ENCODE measurements at places on chromosomes 5 and 9. TPM values are rescaled to one million over a fixed set of nuclear protein-coding genes. Genes with fewer than 3 reads are reported as not detected.

GRCh38 chr9:1273859-1274258, 223.7 kb downstream of the DMRT2 start:
- DNase-seq = no peak

DNA sequence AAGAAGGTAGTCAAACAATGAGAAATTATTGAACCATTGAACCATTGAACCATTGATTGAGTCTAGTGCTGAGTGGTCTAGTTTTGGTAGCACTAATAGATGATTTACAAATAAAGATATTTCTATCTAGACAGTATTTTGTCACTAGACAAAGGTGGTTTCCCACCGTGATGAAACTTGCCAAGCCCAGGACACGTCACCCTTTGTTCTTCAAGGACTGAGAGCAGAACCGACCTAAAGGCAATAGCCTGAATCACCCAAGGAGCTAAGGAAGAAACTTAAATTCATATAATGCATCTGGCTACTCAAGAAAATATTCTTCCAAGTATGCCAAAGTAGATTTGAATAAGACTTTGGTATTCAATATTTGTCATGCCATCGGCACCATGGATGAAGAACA, 103.3 kb downstream of the ESM1 start:
- DNase-seq = no peak

DNA sequence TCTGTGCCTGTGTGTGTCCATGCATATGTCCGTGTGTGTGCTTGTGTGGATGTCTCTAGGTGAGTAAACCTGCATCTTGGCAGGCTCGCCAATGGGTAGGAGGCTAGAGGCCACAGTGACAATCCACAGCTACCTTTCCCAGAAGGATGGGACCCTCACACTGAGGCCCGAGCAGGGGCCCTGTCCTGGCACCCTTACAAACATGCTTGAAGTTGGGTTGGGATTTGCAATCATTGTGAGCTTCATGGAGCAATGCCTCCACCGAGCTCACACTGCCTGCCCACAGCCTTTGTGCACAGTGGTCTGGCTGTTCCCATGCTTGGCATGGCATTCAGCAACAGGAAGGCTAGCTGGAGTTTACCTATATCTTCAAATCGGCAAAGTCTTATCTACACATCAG, 311.1 kb upstream of the IRX1 start:
- DNase-seq = no peak

- DNase-seq = no peak
These were observed 213.9 kb downstream of the GABBR2 start for GRCh38 chr9:98494852-98495251.

DNA sequence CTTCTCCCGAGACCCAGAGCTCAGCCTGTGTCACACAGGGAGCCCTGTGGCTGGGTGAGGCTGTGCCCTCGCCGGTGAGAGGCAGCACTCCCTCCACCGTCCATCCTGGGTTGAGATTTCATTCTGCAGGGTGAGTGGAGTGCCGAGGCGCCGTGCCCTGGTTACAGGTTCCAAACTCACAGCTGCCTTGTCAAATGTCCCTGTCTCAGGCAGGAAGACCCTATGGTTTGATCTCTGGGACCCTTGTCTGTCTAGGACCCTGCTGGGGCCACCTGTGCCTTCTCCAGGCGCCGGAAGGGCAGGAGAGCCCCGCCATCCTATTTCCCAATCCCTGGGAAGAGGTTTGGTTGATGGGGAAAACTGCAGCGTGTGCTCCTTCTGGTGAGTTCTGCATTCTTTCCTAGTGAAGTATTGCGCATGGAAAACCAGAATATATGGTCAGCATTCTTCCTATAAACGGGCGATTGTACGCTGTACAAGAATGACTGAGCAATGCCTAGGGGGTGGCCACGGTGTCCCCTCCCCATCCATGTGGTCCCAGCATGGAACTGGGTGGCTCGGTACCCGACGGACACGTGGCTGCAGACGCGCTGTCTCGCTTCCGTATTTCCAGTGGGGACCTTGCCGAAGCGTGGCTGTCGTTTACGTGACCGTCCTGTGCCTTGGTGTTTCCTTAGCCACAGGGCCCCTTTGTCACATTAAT, 95.9 kb upstream of the COL5A1 start:
- no peak for DNase-seq

GRCh38 chr5:1012313-1012841, 3.8 kb downstream of the NKD2 start:
- no peak for DNase-seq

The COL5A1 gene
- total RNA-seq = 4.5 TPM

DNA sequence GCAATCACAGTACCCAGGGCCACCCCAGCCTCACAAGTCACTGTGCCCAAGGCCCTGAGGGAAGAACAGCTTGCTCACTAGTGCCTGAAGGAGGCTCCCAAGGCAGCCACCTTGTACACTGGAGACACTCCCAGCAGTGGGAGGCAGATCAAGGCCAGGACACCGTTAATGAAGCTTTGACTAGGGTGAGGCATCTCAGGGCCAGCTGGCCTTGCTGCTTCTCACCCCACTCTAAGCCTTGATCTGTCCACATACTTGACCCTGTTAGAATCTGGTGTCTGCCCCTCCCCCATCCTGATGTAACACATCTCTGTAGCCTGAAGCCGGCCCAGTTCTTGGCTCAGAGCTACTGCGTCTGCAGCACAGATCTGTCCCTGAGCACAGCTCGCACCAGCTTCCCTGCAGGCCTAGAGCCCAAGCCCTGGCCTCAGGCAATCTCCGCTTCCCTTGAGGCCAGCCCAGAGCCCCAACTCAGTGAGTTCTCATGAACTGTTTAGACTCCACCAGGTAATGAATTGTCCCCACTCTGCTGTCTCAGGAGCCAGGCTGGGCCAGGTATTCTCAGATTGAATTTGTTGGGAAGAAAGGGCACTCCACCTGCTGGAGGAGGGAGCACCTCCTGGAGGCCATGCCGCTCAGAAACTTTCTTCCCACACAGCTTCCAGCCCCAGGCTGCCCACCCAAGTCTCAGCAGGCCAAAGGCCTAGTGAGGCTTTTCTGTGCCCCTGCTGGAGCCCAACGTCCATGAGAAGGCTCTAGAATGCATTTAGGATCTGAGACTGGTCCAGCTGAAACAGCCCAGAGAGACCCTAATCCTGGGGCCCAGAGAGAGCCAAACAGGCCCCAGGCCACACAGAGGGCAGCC, 13.4 kb upstream of the JADE2 start:
- DNase-seq = no peak

DNA sequence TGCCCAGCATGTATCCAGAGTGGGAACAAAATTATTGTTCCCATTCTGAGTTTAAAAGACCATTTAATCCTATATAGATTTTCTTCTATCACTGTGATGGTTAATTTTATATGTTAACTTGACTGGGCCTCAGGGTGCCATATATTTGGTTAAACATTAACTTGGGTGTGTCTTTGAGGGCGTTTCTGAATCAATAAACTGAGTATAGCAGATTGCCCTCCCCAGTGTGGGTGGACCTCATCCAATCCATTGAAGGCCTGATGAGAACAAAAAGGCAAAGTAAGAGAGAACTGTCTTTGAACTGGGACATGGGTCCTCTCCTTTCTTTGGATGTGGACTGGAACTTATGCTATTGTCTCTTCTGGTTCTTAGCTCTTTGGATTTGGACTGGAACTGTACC, 17.3 kb downstream of the RIOK2 start:
- DNase-seq = no peak

The ORM2 gene
- not detected for total RNA-seq

GRCh38 chr9:120916991-120917880, 9.4 kb downstream of the TRAF1 start:
- DNase-seq = no peak

The CYSRT1 gene
- total RNA-seq = not detected

DNA sequence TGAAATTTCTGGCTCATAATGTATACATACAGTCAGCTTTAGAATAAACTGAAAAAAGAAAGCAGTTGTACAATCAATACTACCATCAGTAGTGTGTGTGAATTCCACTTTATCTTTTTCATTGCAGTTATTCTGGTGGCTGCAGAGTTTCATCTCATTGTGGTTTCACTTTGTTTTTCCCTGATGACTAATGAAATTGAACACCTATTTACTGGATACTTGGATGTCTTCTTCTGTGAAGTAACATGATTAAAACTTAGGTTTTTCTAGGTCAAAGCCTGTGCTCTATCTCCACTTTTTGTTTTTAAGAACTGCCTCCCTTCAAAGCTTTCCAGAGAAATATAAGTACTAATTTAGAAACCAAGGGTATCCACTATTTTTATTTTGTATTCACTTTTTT, 174.3 kb downstream of the TRPM3 start:
- no peak for DNase-seq

DNA sequence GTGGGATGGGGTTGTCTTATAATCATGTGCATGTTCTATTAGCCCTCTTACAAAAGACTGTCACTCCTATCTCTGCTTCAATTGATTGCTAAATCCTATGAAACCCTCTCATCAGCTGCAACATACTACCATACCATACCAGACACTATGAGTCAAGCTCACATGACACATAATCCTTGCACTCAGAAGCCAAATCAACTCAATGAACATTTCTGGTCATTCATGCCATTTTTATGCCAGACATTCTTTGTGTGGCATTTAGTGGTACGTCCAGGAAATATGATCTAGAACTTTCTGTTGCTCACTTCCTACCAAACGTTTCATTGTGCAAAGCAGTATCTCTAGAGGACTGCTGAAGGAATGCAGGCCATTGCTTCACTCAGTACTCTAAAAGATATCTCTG, 159.2 kb upstream of the GNA14 start:
- DNase-seq = no peak

GRCh38 chr5:139182528-139183296, 15.5 kb downstream of the SIL1 start:
- no peak for DNase-seq

DNA sequence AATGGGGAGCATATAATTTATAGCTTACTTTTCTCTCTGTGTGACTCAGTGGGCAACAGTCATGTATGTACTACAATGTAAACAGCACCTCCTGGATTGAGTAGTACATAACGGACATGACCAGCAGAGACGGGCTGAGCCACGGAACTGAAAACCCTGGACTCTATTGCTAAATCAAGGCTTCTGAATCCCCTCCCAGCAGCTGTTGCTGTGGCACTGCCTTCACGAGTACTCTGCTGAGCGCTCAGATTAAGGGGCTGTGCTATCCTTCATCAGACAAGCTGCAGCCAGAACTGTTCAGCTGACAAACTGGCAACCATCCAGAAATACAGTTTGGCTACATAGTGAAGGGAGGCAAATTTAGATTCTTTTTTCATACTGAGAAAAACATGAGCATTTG, 131.3 kb upstream of the CCDC180 start:
- DNase-seq = no peak

The VAV2 gene
- total RNA-seq = 41.3 TPM

DNA sequence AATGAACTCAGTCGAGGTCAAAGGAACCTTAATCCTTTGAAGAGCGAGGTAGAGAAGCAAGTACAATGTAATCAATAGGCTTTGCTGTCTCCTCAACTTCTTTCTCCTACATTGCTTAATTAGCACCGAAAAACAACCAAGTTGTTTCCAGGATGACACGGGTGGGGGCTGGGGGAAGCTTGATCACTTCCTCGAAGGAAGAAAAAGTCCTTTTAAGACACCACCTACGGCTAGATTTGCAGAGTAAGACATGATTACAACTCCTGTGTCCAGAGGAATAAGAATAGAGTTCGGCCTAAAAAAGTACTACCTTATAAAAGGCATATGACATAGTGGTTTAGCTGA, 811 bp upstream of the ARRDC3 start:
- DNase-seq = peak; percentile 3

The RMND5B gene
- total RNA-seq = 19.3 TPM

- DNase-seq = no peak
These were observed 31.7 kb upstream of the GRHPR start for GRCh38 chr9:37390759-37391158.

The PCDHA1 gene
- total RNA-seq = 6.6 TPM

DNA sequence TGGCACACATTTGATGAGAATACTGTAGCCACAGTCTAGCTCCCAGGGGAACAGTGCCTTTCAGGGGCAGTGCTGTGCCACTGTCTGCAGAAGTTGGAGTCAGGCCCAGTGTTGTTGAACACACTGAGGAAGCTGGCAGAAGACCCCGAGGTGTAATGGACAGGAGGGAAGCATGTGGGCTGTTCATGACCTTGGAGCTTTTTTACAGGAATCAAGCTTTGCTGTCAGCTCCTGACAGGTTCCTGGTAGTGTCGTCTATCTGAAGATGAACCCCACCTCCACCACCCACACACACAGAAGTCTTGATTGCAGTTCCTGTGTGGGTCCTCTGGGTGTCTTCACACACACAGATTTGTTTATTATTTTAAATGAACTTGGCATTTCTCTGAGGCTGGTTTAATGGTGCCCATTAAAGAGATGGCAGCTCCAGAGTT, 40.3 kb upstream of the TNFAIP8 start:
- DNase-seq = no peak

- no peak for DNase-seq
These were observed 520 bp downstream of the PRRX2 start for GRCh38 chr9:129665814-129666520.

- no peak for DNase-seq
These were observed 6.2 kb downstream of the LNPEP start for GRCh38 chr5:96942078-96942477.

The EMB gene
- 3.0 TPM for total RNA-seq

GRCh38 chr9:114098936-114099668, at the start of gene KIF12:
TSS of gene KIF12 (minus strand) at chr9:114099292. CDS start at chr9:114099276, 16 bp downstream.
- DNase-seq = no peak

- DNase-seq = no peak
These were observed 177.8 kb upstream of the SGCD start for GRCh38 chr5:156149213-156149612.

- no peak for DNase-seq
These were observed 8.0 kb upstream of the UBAC1 start for GRCh38 chr9:135969064-135969683.

- no peak for DNase-seq
These were observed 7.8 kb upstream of the MRNIP start for GRCh38 chr5:179866241-179867078.

DNA sequence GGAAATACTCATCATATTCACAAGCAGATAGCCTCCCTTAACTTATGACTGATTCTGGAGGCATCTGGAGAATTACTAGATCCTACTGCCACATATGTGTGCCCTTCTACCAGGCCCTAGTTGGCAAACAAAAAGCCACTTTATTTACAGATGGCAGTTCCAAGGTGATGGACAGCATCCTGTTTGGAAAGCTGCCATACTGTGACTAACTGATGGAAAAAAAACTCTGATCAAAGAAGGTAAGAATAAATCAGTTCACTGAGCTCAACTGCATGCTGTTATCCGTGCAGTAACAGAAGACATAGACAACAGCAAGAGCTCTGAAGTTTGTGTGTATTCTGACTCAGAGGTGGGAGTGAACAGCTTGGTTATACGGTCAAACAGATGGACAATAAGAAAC, 279.8 kb upstream of the POU5F2 start:
- DNase-seq = no peak

DNA sequence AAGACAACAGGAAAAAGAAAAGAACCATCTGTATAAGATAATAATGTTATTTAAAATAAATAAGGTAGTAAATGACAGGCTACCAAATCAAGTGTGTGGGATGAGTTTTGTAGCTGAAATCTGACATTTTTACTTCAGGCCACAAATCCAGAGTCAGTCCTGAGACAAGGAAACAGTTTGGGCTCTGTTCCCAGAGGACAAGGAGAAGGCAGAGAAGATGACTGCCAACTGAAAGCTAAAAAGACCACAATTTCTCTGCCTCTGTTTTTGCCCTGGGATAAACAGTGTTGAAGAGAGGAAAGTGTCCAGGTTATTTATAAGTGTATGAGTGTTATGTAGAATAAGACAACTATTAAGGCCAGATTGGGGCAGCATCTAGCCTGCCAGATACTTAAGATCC, 180.5 kb downstream of the NFIB start:
- no peak for DNase-seq

- no peak for DNase-seq
These were observed 585.7 kb upstream of the ZNF608 start for GRCh38 chr5:125331987-125332598.

- no peak for DNase-seq
These were observed 2.6 kb upstream of the TJP2 start for GRCh38 chr9:69171517-69171916.
